Glutamatergic neuron (in vitro differentiated cells): ENCODE measurements at places on chromosomes 5 and 9. TPM values are rescaled to one million over a fixed set of nuclear protein-coding genes. Genes with fewer than 3 reads are reported as not detected.

Gene JMY
- total RNA-seq: 22.2 TPM

Gene FOXD4L6
- total RNA-seq: not detected

Gene GM2A
- 13.7 TPM for total RNA-seq

Gene FBXL7
- 25.3 TPM for total RNA-seq

Gene STC2
- total RNA-seq: 14.0 TPM

Gene FGD3
- 1.2 TPM for total RNA-seq

Gene SPATA31D4
- not detected for total RNA-seq

Gene CARD9
- 4.1 TPM for total RNA-seq

Gene ACOT12
- not detected for total RNA-seq

Gene MARCHF11
- total RNA-seq: 1.5 TPM

Gene TBC1D9B
- total RNA-seq: 81.8 TPM

Gene STRBP
- total RNA-seq: 111 TPM

- no peak for DNase-seq
Measured at GRCh38 chr5:14183187-14183939, 40.2 kb downstream of the TRIO start.

- DNase-seq: no peak
Measured at GRCh38 chr9:72415163-72415562, 50.2 kb upstream of the ZFAND5 start.

DNA sequence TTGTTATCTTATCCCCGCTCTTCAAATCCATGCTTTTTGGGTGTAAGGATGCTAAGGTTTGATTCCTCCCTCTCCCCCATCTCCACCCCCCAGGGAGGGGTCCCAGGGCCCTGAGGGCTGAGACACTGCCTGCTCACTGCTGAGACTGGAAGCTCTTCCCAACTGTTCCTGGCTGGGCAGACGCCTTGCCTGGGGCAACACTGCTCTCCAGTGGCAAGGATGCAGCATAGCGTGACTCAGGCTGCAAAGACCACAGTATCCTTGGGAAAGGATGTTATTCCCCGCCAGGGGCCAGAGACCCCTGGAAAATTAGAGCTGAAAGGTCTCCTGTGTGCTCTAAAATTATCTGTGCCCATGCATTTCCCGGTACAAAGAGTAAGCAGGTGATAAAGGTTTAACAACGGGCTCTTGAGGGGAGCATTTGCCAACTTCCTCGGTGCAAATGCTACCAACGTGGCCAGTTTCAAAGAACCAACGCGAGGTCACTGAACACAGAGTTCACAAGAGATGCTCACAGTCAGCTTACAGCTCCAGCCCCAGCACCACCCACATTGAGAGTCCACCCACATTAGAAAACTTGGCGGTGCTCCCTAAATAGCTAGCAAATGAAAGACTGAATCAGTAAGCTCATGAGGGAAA, 271.9 kb downstream of the NSG2 start:
- peak; percentile 81 for DNase-seq

GRCh38 chr5:79774171-79774854, 84.7 kb downstream of the CMYA5 start:
- peak; percentile 25 for DNase-seq

DNA sequence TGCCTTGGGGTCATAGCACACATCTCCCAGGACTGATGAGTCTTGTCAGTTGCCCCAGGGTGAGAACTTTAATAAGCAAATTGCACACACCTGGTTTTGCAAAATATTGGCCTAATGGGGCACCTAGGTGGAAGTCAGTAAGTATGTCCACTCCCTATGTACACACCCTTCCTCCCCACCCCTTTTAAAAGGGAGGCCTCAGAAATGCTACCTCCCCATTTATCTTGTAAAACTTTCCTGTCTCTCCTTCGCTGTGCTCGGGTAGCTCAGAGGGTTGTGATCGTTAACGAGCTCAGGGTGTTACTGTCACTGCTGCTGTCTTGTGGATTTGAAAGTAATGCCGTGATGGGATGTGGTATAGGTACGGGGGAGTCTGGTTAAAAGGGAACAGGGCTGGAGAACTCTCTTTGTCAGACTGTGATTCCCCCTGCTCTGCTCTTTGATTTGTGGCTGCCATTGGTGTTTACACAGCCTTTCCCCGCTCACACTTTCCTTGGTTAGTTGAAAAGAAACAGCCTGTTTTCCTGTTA, 26.2 kb downstream of the ZNF462 start:
- no peak for DNase-seq

- DNase-seq: no peak
Measured at GRCh38 chr5:50814556-50814955, 148.1 kb downstream of the PARP8 start.

- no peak for DNase-seq
Measured at GRCh38 chr9:77276799-77277198, 99.5 kb downstream of the VPS13A start.

DNA sequence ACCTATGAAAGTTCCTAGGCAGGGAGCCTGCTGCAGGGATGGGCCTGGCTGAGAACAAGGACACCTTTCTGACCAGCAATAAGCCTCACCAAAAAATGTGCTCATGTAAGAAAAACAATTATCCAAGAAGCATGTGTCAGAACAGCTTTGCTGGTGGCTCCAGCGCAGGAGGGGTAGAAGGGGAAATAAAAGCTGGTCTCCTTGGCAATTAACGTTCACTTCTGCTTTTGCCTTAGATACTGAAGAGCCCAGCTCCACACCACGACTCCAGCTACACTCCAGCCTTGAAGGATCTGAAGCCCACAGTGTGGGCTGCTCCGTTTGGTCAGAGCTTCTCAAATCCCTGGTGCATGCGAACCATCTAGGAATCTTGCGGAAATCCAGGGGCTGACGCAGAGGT, 107.6 kb upstream of the PHYKPL start:
- DNase-seq: no peak

GRCh38 chr5:172370648-172371545, 83.4 kb downstream of the SH3PXD2B start:
- peak; percentile 45 for DNase-seq

DNA sequence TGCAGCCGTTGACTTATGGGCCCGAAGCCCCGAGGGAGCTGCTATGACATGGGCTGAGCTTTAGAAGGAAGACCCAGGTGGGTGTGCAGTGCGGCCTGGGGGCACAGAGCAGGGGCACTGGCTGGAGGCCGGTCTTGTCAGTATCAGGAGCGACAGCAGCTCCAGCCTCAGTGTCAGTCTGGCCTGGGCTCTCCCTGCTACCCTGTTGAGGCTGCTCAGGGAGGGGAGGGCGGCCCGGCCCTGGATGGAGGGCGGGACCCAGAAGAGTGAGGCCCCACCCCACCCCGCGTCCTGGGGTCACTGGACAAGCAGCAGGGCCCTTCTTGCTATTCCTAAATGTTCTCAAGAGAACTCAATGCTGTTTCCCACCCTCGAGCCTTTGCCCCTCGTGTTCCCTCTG, 18.0 kb downstream of the GFI1B start:
- DNase-seq: no peak

DNA sequence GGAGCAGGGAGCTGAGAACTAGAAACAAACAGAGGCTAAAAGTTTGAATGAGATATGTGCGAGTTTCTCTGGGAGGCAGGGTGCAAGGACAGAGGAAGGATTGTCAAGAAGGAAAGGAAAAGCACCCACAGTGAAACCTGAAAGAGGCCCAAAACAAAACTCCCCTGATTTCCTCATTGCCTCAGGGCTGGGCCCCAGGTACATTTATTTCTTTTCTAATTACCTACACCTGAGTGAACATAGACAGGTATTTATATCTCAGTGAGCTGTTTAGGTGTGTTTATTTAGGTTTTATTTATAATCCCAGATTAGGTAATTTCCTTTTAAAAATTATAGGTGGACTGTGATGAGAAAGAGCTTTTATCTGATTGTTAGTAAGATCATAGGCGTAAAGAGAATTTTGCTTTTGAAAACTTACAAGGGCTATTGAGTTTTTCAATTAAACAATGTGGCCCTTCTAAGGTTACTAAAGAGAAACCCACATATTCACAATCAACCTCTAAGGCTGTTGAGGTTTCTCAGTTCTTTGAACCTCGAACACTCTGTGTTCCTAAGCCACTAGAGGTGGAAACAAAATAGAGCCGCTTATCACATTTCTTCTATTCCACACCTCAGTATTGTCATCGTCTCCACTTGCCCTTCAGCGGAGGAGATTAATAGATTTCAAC, 344.8 kb downstream of the ZNF608 start:
- DNase-seq: no peak

DNA sequence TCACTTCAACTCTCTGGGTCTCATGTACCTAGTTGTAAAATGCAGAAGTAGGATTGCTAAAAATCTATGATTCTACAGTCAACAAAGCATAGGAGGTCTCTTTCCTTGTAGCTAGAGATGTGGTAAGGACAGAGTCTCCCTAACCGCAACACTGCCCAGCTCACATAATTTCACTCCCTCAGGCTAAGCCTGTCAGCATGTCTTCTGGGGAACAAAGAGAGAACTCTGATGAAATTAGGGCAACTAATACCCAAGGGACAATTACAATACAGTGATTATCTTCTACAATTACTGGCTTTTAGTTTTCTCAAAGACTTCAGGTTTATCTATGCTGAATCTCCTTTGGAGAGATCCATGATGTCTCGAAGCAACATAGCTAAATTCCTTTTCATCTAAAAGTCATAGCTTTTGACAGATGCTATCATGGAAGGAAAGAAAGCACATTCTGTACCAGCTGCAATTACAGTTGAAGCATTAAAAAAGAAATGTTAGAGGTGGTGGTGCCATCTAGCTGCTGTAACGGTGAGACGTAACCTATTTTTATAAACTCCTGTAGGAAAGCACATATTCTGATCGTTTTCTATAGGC, 141.1 kb upstream of the TARS1 start:
- DNase-seq: peak; percentile 16

GRCh38 chr9:136198605-136199083, 6.3 kb downstream of the LHX3 start:
- DNase-seq: no peak

DNA sequence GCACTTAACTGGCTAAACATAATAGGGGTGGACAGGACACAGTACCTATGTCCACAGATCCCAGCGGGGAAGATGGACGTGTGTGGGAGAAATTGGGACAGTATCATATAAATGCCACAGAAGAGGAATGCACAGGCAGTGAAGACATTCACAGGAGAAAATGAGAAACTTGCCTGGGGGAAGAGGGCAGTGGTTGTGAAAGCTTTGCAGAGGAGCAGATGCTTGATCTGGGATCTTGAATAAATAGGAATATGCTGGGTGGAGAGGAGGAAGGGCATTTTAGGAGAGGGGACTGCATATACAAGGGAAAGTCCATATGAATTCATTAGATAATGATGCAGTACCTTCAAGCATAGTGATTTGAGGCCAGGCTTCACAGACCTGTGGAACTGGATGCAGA, 13.6 kb downstream of the TMEM268 start:
- no peak for DNase-seq

DNA sequence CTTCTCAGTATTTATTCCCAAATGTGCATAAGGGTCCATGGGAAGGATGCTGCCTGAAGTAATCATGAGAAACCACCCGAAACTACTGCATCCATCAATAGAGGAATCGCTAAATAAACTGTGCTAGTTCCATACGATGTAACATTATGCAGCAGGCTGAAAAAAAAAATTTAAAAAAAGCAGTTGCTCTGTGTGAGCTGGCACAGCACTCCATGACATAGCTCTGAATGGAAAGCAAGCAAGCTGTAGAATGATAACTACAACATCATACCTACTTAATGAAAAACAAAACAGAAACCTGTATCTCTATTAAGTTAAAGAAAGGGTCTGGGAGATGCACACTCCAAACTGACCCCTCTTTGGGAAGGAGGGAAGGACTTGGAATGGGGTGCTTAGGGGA, 49.3 kb downstream of the SHB start:
- DNase-seq: no peak

DNA sequence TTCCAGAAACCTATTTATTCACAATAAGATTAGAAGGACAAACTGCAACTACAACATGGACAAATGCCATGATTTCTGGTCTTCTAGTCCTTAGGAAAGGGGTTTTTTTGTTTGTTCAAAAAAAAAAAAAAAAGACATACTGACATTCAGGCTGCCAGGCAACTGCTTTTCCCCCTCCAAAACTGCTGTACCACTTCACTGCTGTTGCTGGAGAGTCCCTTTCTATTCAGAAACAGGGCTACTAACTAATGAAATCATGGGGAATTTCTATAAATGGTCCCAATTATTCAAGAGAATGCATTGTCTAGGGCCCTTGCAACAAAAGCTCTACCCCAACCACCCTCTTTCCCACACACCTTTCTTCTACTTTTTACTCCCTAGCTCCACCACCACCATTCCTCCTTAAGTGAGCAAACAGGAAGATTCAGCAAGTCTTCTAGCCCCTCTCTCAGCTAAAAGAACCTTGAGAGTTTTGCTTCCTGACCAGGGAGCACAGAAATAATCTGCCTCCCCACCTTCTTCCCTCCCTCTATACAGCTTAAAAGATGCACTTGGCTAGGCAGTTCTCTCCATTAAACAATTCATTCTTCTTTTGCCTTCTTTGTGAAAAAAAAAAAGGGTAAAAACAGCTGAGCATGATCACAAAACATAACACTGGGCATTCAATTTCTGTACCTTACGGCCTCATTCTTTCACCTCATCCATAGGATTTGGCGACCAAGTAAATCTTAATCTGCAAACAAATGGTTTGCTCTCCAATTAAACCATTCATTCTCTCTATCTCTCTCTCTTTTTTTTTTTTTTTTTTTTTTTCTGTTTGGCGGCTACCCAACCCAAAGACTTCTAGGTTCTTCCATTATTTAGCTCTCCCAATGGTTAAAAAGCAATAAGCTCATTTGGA, 13.8 kb downstream of the ZNF608 start:
- DNase-seq: no peak

- no peak for DNase-seq
Measured at GRCh38 chr5:164332349-164333196, 827.2 kb downstream of the MAT2B start.

- peak; percentile 3 for DNase-seq
Measured at GRCh38 chr9:89873801-89874200, 269.0 kb downstream of the GADD45G start.

GRCh38 chr9:14043483-14043882, 270.5 kb downstream of the NFIB start:
- no peak for DNase-seq

GRCh38 chr9:133460405-133461175, 812 bp downstream of the CACFD1 start:
- DNase-seq: no peak

- DNase-seq: no peak
Measured at GRCh38 chr5:93107141-93107540, 473.9 kb downstream of the NR2F1-AS1 start.

DNA sequence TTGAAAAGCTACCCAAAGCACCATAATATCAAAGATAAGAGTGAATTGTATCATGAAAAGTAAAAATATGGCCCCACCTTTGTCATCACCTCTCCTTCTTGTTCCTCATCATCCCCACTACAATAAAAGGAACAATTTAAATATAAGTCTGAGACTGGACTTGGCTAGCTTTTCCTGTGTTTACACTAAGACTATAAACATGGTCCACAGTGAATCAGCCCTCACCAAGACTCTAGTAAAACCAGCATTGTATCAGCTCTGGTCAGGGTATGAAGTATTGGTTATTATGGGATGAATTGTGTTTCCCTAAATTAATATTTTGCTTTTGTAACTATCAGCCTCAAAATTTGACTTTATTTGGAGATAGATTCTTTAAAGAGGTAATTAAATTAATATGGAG, 105.4 kb downstream of the SLC25A46 start:
- no peak for DNase-seq

GRCh38 chr5:390623-391491, 52.1 kb upstream of the EXOC3 start:
- DNase-seq: no peak
